ENCODE measurements at places on chromosomes 12 and 14.

GRCh38 chr12:110579535-110580253, 3.4 kb downstream of the PPTC7 start:
- no peak for DNase-seq

- DNase-seq = no peak
Measured at GRCh38 chr12:1184402-1184801, 193.4 kb downstream of the ERC1 start.

DNA sequence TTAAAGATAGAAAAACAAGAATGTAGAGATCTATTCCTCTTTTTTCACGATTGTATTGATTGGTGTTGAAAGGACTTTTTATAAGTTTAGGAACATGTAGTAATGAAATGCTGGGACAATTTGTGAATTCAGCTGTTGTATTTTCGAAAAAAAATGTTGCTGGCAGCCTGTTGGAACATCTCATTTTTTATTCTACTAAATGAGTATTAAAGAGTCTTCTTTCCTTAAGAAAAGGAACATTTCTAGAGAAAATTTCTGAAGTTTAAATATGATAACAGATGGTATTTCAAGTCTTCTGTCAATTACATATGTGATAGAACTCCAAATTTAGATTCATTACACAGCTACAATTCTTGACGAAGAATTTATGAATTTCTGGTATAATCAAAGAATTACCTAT, 189.6 kb downstream of the TMEM117 start:
- no peak for DNase-seq

DNA sequence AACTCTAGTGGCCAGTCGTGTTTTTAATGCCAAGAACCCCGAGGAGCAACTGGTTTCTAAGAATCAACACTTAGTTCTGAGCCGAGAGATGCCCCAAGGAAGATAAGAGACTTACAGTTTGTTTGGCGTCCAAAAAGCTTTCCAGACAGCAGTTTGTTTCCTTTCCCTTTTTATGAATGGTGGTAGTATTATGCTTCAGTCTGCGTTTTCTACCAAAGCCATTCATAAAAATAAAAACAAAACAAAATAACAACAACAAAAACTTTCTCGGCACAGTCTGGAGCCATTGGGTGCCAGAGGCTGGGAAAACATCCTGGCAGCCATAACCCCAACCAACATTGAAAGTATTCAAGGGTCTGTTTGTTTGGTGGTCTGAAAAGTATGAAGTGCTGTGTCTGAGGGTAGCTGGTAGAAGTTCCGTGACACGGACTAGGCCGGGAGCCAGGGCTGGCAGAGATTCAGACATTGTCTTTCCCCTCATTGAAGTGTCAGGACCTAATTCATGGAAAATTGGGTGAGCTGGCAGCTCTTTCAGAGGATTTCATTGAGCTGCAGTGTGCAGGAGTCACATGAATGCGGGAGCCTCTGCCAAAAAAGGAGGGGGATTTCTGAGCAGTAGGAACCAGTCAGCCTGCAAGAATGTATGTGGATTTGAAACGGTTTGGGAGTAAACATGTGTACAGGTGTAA, 124.2 kb downstream of the HMGA2 start:
- no peak for DNase-seq

- DNase-seq = no peak
Measured at GRCh38 chr14:70882776-70883492, 24.3 kb upstream of the PCNX1 start.

- no peak for DNase-seq
Measured at GRCh38 chr14:94702629-94703028, 67.3 kb downstream of the GSC start.

GRCh38 chr12:41835556-41835955, 309.1 kb downstream of the GXYLT1 start:
- DNase-seq = no peak

- no peak for DNase-seq
Measured at GRCh38 chr12:132484183-132484890, 5.6 kb upstream of the FBRSL1 start.

GRCh38 chr14:68268719-68269118, 449.1 kb downstream of the RAD51B start:
- peak; percentile 13 for DNase-seq

GRCh38 chr14:61147381-61147821, 133.7 kb downstream of the TMEM30B start:
- no peak for DNase-seq

DNA sequence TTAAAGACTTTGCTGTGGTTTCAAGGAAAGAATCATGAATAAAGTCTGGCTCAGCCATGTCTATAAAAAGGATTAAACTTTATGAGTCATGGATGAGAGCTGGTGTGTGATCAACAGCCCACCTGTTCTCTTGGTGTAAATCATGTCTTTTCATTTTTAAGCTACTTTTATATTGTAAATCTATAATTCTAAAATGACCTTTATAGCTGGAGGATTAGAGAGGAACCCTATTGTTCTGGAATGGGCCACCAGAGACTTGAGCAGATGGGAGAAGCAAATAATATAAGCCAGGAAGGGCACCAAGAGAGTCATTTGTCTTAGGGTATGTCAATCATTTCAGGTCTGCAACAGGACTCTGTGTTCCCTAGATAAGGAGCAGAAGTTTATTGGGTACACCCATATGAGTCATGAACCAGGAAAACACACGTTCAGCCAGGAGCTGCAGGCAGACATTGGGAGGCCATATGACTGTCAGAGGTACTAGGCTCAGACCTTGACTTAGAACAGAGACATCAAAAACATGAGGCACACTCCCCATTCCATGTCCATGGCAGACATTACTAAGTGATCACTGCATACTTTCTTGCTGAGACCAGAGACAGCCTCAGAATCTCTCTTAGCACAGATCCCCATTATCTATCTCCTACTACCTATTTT, 49.3 kb downstream of the NDUFA12 start:
- DNase-seq = no peak

DNA sequence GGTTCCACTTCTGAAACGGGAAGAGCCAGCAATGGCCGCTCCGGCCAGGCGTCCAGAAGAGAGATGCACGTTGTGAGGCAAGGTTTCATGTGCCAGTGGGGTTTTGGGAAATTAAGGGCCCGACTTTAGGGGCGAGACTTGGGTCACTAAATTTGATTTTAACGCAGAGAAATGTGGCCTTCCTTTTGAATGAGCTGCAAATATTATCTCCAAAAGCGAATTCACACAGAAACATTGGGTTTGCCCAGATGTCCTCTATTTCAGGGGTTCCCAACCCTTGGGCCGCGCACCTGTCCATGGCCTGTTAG, 2.3 kb upstream of the RNASE4 start:
- DNase-seq = no peak

GRCh38 chr12:674272-674781, 11.1 kb upstream of the NINJ2 start:
- peak; percentile 79 for DNase-seq

GRCh38 chr14:21537090-21537424, 10.9 kb upstream of the SALL2 start:
- no peak for DNase-seq

DNA sequence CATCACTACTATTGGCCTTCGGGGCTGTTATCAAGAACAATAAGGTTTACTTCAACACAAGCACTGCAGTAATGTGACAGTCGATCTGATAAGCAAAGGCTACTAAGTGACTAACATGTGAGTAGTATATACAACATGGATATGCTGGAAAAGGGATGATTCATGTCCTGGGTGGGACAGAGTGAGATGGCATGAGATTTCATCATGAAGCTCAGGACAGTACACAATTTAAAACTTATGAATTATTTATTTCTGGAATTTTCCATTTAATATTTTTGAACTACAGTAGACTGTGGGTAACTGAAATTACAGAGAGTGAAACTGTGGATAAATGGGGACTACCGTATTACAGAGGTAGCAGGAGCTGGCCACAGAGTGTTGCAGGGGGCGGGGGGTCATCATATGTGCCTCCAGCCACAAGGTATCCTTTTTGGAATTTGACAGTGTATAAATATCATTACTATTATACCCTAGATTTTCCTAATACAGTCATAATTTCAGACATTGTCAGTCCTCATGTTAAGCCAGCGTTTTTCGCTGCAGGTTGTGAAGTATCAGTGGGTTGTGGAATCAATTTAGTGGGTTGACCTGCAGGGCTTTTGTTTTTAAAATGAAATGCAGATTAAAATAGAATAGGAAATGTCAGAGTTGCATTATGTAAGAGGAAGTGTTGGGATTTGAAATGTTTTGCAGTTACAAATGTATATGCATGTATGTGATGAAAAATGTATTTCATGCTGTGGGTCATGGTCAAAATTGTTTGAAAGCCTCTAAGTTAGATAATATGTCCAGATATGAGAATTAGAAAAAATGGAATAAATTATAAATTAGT, 148.0 kb upstream of the NUDT4 start:
- DNase-seq = no peak

DNA sequence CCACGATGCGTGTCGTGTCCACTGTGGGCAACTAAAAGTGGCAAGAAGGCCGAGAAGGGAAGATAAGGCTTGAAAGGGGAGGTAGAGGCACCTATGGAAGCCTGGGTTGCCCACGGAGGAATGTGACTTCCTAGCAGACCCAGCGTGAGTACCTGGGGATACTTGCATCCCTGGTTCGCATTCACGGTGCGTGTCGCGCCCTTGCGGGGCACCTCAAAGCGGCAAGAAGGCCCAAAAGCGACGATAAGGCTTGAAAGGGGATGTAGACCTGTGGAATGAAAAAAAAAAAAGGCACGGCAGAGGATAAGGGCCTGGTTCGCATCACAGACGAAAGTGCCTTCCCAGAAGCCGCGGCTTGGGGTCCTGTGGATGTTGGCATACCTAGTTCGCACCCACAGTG, 282.9 kb downstream of the ALG10 start:
- no peak for DNase-seq

DNA sequence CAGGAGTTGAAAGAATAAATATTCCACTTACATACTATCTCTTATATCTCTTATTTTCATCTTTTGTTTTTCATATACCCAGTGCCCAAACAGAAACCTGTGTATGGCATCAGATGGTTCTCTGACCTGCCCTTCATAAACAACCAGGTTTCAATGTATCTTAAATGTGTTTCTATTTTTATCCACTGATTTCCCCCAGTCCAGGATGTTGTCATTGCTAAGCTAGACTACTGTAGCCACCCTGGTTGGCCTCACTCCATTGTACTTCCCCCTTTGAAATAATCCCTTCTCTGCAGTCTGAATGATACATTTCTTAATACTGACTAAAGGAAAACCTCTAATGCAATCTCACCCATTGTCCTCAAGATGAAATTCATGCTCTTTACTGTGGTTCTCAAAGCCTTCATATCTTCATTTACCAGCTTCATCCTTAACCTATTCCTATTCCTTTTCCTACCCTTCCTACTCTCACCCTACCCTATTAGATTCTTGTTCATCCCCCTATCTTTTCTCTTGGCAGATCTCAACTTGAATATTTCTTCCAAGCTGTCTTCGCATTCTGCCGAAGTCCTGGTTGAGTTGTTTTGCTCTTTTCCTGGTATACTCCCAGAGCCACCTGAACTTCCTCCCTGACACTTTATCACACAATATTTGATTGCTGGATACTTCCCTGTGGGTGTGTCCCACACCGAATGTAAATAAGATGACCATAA, 312.4 kb downstream of the FOXG1 start:
- no peak for DNase-seq

DNA sequence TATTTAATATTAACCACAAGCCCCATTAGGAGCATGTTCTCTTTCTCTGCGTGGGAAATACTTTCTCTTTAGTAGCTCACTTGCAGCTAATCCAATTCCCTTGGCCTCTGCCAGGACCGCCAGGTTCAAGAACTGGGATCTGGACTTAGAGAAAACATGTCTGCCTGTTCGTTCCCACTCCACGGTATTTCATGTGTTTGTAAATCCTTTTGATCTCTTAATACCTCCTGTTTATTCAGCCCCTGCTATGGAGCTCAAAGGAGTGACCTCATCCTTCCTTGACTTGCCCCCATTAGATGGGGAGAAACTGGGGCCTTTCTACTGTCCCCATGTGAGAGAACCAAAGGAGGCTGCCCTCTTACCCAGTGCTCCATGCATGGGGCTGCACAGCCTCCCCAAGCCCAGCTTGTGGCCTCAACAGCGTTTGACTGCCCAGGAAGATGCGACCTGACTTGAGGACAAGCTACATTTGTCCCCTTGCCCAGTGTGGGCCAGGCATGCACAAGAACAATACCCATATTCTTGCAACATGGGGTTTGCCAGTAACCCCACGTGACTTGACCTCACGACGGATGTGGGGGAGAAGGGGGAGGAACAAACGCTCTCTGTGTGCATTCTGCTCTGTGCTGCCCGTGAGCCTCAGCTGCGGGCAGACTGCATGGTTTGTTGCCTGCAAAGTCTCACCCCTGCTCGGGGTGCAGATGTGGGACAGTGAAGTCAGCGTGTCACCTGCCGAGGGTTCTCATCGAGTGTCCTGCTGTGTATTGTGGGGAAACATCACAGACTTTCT, 30.3 kb downstream of the CD9 start:
- DNase-seq = peak; percentile 77

- no peak for DNase-seq
Measured at GRCh38 chr14:69299286-69300035, 39.5 kb downstream of the GALNT16 start.

DNA sequence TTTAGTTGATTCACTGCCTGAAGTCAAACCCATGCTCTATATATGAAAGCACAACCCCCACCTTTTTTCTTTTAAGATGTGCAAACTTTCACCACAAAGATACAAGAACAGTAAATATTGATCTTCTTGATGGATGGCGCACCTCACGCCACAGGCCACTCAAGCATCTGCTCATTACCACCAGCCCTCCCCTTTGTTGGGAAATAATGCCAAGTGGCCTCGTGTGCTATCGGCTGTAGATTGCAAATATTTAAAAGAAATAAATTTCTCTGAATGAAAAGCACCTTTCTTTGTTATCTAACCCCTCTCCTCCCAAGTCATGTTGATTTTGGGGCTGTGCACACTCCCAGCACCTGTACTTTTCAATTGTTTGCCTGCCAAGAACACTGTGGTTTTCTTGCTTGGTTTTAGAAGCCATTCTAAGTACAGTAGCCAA, 122.7 kb downstream of the C12orf42 start:
- DNase-seq = no peak

DNA sequence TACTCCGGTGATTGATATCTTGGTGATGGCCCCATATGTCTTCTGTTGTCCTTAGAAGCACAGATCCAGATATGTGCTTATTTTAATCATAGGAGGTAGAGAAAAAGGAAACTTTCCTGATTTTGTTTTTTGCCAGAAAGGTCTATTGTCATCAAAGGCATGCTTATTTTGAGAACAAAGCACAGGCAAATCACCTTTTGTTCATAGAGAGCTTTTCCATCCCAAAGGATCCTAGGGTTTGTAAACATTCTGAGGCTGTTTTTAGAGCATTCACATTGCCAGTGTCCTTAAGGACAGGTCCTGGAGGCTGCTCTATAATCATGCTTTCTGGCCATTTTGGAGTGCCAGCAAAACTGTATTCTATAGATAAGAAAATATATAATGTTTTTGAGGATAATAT, 148.5 kb upstream of the SEL1L start:
- DNase-seq = no peak

DNA sequence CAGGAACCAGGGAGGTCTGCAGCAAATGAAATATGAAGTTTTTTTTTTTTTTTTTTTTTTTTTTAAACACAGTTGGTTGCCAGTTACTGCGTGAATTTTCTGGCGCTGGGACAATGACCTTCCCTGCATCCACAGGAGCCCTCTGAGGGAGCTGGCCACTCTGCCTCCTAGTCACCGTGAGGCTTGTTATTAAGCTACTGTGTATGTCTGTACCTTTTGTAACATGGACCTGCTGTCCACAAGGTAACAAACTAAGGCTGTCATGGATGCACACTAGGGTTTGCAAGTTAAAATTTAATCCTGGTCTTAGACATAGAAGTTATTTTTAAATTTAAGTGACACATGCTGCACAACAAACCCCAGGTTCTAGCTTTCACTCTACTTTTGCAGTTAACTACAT, 211.0 kb downstream of the SSPN start:
- DNase-seq = no peak

- peak; percentile 45 for DNase-seq
Measured at GRCh38 chr14:91311284-91311662, 66.8 kb upstream of the GPR68 start.

Measured in effector memory CD8-positive, alpha-beta T cell (primary cell).